NCI-H2227 treated with DMSO at 0.1 percent for 48 hours (cell line): ENCODE measurements at places on chromosomes 6 and 20.

DNA sequence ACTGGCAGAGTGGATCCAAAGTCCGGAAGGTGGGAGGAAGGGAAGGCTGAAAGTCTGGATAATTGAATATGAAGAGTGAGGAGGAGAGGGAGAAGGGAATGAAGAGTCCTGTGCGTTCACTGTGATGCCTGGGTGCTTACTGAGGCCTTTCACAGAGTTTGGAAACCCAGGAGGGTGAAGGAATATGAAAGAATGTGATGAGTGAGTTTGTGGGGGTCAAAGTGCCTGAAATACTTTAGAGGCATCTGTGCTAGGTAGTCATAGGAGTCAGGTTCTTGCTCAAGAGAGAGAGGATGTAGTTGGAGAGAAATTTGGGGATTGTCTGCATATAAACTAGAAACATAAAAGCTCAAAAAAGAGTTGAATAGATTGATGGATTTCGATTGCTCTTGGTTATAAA lies 20.7 kb downstream of the NKX2-4 start:
- DNase-seq: no peak

DNA sequence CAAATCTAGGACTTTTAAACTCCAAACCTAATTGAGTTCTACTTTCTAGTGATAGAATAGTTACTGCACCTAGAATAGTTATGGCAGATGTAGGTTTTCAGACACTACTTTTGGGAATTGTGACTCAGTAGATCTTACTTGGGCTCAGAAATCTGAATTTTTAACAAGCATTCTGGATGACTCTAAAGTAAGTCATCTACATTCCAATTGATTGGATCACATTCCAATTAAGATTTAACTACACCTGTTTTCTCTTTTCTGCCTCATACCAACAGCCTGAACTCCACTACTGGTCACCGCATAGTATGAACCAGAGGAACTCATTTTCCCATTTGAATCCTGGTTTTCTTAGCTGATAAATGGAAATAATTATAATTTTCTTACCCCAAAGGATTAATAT lies 49.5 kb upstream of the TFAP2D start:
- no peak for DNase-seq

DNA sequence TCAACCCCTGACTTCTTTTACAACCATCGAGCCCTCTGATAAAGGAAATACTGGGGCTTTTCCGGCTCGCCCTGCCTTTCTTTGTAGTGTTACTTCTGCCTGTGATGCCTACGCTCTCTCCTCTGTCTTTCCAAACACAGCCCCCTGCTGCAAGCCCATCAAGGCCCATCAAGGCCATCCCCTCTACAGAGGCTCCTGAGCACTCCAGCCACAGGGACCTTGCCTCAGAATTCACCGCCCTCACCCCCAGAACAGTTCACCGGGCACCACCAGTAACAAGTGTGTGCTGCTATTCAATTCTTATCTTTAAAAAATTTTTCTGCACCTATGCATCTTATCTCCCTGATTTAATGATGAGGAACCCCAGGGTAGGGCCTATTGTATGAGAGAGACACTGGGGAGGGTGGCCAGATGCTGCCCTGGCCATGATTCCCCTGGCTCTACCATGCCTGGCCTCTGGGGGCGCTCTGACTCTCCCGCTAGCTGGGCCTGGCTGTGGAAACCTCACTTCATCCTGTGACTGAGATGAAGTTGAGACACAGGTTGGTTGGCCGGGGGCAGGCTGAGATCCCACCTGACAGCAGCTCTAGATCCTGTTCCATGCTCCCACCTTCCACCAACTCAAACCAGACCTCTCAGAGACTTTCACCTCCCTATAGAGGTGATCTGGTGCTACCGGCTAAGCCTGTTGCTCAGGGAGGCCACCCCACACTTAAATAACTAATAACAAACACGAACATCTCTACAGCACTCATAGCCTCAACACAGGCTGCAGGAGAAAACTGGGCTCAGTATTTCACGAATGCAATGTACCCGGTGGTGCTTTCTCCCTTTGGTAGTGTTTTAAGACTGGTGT lies 19.2 kb upstream of the GLP1R start:
- DNase-seq: no peak

DNA sequence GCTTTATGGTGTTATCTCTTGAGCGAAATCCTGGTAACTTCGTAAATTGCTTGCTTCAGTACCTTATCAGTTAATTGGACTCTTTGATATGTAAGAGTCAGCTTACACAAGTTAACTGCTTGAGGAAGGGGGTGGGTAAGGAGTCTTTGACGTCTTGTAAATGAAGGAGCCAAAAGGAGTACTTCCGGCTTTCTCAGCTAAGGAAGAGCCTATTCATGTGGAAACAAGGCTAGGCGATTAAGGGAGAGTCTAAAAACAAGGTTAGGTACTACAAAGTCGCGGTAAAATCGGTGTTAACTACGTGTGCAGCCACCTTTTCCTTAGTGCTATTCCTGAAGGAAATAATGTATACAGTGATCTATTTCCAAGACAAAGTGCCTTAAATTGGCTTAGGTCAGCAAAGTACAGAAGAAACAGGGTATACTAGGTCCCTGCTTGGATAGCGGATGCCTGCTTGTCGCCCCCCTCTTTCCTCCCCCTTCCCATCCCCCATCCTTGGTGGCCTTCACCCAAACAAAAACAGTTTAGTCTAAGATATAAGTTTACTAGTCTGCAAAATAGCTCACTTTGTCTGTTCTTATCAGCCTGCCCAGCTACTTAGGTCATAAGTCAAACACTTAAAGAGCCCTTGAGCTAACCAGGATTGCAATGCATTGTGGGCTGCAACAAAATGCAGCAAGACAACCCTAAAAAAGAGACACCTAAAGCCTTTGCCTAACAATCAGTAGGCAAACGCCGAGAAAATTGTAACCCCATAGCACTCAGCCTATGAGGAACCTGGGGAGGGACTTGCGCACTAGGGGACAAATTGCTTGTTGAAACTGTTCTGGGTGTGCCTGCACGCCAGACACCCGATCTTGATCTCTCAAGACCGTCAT lies 147.3 kb downstream of the TRIM27 start:
- DNase-seq: no peak

DNA sequence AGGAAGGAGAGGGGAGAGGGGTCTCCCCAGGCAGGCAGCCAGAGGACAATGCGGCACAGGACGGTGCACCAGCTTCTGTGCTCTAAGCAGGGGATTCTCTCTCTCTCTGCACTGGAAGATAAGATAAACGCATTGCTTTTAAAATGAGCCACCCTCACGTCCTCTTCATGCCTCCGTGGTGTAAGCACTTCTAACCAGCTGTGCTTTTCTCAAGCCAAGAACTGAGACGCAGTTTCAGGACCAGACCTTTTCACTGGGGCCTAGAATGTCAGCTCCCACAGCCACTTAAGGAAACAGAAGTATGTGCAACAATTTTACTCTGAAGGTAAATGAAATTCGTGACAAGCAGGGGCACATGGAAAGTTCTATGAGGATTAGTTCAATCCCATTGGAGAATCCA lies 82.4 kb downstream of the PSMB1 start:
- no peak for DNase-seq

DNA sequence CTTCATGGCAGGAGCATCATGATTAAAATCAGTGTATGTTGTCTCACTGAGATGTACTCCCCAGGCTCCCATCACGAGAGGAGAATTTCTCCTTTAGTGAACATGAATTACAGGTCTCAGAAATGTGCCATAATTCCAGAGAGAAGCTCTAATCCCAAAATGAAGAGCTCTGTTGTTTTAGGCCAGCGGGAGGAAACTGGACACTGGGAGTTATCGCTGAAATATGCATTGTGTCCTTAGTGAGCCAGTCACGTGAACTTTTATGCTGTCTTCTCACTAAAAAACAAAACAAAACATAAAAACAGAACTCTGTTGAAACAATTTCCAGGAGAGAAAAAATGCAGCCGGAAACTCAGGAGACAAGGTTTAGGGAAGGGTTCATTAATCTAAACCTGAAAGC lies 315.7 kb upstream of the NT5E start:
- DNase-seq: no peak

GRCh38 chr6:33975661-33976436 lies 170.0 kb downstream of the GRM4 start:
- DNase-seq: peak; percentile 79

DNA sequence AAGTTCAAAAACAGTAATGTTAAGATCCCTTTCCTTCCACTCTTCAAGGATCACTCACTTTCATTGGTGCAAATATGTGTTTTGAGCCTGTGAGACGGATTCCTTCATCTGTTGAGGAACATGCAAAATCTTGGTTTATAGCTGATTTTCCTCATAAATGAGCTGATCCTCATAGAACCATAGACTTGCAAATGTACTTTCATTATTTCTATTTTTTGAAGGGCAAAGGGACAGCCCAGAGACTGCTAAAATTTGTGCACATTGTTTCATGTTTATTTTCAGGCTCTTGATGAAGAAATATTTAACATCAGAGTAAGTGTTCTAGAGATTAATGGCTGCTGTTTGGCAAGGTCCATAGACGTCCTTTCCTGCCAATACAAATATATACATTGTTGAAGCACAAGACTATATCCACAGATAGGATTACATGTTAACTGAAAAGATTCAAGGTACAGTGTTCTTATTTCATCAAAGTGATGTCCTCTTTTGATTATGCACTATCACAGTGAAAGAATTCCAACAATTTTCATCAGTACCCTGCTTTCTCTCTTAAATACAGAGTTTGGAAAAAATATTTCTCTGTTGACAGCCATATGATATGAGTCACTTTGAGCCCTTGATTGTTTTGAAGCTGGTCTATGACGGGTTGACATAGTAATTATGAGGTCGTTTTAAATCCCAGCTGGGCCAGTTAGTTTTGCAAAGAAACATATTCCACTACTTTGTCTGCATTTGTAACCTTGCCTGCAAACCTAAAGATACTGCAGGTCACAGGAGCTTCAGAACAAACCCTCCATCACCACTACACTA lies 95.7 kb downstream of the FILIP1 start:
- no peak for DNase-seq

DNA sequence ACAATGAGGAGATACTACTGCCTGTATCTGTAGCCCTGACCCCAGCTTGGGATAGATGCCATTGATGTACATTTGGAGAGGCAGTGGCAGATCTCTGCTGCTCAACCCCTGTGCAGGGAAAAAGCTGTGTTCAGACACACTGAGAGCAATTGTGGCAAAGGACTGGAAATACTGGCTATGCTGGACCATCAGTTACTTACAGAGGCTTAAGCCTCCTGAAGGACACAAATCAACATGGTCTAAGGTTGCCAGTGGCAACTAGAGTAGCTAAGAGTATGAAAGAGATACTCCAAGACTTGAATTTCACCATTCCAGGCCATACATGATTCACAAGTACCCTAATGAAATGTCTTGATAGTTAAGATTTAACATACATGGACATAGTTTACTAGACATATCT lies 32.4 kb upstream of the ENPP4 start:
- no peak for DNase-seq

- DNase-seq: no peak
These were observed 26.3 kb downstream of the C6orf89 start for GRCh38 chr6:36912030-36912454.

- no peak for DNase-seq
These were observed 58.2 kb upstream of the GJE1 start for GRCh38 chr6:142074516-142074915.

- no peak for DNase-seq
These were observed 12.7 kb downstream of the GCLC start for GRCh38 chr6:53532061-53532797.

DNA sequence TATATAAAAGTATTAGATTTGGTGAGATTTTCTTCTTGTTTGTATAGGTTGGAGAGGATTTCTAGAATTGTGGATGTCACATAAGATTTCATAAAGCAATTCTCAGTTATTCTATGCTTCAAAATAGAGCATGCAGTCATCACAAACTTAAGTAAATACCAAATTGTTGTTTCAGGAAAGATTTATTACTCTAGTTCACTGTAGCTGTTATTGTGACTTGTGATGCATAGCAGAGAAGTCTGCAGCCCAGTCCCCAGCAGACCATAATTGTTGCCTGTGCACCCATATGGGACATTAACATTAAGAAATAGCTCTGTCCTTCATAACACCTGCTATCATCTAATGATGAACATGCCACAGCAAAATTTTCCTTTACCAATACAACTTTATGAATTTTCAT lies 228.0 kb upstream of the FAM83B start:
- DNase-seq: no peak

DNA sequence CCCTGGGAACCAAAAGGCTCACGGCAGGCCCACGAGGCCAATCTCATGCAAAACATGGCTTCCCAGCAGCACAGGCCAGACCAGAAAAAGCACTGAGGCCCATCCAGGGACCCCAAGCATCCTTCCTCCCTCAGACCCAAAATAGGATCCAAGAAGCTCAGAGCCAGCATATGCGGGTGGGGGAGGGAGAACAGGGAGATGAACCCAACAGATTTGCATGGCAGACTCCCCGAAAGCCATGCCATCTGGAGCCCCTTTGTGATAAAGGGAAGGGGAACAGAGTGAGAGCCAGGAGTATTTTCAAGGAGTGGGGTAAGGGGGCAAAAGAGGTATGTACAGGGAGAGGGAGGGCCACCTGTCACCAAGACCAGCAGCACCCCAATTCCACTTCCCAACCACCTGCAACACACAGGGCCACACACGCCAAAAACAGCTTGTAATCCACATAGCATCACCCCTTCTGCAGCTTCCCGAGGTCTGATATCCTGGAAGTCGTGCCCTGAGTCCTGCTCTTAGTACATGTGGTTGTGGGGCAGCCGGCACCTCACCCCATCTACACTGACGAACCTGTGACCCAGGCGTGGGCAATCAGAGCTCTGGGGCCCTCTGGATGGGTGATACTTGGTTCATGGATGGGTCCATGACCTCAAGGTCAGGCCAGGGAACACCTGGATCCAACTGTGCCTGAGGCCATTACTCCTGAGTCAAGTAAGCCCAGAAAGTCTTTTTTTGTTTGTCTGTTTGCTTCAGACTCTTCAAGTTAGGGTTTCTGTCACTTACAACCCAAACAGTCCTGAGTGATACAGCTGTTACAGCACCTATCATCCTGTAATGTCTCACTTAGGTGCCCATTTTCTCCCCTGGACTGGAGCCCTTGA lies 24.4 kb downstream of the PREX1 start:
- DNase-seq: no peak

GRCh38 chr6:110738899-110739365 lies 76.3 kb downstream of the CDK19 start:
- DNase-seq: no peak

DNA sequence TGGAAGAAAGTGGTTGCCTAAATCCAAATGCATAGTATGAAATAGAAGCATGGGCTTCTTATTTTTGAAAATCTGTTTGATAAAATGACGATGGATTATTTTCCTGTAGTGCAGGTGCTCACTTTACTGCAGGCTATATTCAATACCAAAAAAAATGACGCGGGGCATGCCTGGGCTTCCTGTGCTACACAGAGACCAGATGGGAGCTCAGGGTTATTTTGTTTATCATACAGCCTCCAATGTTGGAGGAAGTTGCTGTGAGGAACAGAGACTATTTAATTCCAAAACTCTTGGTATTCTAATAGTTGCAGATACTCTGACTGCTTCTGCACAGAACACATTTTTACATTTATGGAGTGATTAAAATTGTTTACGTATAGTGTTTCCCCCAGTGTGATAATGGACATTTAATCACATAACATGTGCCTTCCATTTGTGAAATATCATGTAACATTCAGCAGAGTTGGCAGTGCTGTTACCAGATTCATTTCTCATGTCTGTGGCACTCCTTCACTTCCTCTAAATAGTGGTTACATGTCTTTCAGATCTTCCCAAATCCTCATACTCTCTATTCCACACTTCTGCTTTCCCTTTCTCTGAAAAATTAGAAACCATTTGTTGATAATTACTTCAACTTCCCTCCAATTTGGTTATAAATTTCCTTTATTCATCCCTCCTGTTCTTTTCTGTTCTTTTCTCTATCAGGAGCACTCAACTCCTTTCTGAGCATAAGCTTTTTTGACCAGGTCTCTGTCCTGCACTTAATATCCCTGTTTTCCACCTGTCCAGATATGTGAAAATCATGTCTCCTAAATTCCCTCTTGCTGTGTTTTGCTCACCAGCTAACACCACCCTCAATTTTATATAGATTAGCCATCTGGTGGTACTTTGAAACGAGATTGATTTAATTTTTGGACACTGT lies 121.6 kb downstream of the ADGRB3 start:
- DNase-seq: no peak
